BE2C (cell line): ENCODE measurements at places on chromosomes 12 and 14.

GRCh38 chr12:16155938-16156337, 121.5 kb downstream of the SLC15A5 start:
- DNase-seq = no peak

GRCh38 chr14:101761032-101761880, at the start of gene PPP2R5C:
Gene PPP2R5C, plus strand, starts transcription at chr14:101761709. Its CDS starts 185 bp downstream, at chr14:101761894.
- peak; percentile 96 for DNase-seq

DNA sequence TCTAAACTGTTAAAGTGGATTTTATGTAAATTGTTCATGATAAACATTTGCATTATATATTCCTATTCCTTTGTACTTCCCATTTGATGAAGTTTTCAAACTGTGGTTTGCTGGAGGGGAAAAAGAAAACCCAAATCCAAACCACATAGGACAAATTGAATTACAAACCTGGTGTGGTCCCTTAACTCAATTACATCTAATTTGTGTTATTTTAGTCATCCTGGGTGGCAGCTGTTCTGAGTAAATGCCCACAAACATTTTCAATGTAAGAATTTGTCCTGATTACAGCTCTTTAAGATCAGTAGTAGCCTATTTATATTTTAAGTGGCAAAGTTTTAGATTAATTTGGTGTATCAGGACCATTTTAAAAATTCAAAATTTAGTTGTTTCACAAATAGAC, 153.9 kb downstream of the RAD51B start:
- no peak for DNase-seq

DNA sequence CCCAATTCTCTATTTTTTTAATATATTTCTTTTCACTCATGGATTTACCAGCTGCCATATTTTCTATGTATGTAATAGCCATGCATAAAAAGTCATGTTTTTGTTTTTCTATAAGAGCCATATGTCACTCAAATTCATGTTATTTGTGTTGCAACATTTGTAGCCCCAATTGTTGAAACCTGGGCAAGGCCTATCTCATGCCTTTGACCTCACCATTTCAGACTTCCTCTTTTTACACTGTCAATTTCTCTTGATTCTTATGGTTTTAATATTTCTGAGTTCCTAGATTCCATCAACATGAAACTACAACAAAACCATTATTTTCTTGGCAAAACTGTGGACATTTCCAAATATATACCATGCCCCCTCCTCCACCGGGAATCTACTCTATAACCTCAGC, 647.5 kb downstream of the C12orf50 start:
- no peak for DNase-seq

DNA sequence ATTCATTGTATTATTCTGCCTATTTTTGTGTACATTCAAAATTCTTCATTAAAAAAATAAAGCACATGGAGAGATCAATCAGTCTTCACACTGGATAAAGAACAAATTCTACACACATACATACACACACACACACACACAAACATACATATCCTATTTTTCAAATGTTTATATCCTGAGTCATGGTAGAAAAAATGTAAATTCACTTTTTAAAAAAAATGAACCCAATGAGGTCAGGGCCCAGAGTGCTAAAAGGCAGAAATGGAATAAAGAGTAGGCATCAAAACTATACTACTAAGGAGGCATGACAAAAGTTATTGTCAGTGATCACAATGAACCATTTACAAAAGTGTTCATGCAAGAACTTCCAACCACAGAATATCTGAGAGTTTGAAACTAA, 17.3 kb downstream of the GALC start:
- DNase-seq = no peak

- no peak for DNase-seq
Measured at GRCh38 chr12:109291117-109291516, 18.0 kb downstream of the FOXN4 start.

DNA sequence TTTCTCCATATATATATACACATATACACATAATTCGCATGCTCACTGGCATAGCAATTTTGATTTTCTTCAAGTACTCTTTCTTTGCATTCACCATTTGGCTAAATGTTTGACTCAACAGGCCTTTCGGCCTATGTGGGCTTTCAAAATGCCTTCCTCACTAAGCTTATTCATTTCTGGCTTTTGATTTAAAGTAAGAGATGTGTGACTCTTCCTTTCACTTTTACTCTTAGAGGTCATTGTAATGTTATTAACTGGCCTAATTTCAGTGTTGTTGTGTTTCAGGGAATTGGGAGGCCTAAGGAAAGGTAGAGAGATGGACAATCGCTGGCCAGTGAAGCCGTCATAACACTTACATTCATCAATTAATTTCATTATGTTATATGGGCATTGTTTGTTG, 14.5 kb upstream of the KLRD1 start:
- DNase-seq = no peak

DNA sequence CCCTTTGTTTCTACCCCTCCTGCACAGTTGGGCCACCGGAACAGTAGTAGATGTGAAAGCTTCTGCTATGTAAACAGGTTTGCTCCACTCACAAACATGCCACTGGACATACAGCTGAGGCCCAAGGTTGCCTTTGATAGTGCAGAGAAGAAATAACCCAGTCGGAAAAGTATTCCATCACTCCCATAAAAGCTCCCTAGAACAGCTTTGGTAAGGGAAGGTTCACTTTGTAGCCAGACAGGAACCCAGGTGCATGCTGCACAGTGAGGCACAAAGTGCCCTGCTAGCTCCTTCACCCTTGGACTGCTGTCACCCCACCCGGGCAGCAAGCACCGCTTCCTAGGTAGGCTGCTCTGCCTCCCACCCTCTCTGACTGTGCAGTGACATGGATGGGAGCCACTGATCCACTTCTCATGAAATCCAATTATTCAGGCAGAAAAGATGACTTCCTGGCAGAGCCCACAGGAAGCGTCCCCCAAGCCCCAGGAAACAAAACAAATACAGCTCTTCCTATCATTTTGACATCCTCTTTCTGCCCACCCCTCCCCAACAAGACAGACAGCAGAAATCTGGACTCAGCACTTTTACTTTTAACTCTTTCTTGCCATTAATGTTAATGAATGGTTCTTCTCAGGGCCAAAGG, 100.2 kb downstream of the SRGAP1 start:
- DNase-seq = peak; percentile 40

GRCh38 chr12:1474574-1475153, 119.7 kb downstream of the FBXL14 start:
- no peak for DNase-seq

GRCh38 chr14:104724407-104724980, 465 bp downstream of the ADSS1 start:
- DNase-seq = no peak

- no peak for DNase-seq
Measured at GRCh38 chr14:74511966-74512830, 18.6 kb downstream of the ISCA2 start.

DNA sequence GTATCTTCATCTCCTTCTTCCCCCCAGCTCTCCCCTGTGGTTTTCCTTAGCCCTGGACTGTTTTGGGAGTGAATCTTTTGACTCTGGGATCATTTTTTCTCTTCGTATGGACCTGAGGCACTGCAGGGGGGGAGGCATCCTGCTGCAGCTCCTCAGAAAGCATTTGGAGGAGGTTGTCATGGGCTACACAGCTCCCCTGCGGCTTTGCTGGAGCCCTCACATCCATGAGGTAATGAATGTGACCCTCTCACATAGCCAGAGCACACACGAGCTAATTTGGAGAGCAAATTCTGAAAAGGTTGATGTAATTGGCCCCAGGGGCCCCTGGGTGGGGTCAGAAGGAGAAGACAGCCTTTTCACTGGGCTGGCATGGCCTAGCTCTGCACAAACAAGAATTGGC, 110.9 kb downstream of the PAH start:
- no peak for DNase-seq

GRCh38 chr14:101097109-101097793, 193.7 kb upstream of the RTL1 start:
- DNase-seq = no peak

DNA sequence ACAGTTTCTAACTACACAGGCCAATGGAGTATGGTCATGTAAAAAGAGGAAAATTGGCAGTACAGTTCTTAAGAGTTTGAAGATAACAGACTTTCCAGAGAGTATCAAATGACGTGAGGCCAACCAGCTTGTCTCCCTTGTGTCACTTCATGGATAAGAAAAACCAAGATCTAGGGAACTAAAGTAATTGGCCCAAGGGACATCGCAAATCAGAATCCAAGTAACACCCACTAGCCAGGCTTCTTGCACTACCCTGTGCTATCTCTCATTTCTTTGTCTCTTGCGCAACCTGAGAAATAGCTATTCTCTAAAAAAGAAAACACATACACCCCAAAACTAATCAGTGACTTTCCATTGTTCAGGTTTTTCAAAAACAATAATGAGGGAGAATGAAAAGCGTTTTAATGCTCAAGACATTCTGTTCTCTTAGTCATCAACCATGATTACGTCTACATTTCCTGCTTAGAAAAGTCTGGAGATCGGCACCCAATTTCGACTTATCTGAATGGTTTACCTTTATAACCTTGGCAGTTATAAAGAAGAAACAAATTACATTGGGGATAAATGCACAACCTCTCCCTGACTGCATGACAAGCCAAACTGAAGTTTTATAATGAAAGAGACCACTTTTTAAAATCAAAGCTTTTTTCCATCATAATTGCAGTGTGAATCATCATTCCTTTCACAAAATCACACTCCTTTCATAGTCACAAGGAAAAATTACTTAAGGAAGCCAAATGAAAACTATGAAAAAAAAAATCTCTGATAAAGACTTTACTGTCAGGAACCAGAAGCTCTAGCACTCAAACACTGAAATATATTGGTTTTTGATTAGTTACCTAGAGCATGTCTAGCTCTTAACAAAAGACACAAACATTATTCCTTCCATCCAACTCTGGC, 42.1 kb downstream of the TMTC1 start:
- DNase-seq = no peak

DNA sequence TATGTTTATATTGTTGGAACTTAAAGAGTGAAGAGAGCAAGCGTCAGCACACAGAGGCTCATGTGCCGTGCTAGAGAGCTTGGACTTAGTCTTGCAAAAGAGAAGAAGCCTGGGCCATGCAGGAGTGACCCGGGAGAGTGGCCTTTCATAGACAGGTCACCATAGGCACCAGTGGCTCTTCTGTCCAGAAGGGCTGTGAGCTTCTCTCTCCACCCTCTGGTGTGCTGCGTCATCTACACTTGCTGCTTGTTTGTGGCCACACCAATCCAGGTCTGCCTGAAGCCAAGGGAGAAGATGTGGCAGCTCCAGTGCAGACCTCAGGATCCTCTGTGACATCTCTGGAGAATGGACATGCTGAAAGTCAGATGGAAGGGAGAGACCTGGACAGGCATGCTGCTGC, 74.4 kb downstream of the NTF3 start:
- DNase-seq = no peak

GRCh38 chr12:13173012-13173932, 23.3 kb upstream of the EMP1 start:
- DNase-seq = no peak

DNA sequence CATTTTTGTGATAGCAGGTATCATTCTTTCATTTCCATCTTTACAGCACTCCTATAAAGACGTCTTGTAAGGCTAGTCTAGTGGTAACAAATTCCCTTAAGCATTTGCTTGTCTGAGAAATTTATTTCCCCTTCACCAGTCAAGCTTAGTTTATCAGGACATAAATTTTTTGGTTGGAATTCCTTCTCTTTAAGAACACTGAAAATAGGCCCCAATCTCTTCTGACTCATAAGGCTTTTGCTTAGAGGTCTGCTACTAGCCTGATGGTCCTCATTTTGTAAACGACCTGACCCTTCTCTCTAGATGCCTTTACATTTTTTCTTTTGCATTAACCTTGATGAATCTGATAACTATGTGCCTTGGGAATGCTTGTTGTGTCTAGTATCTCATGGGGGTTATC, 20.3 kb downstream of the OLR1 start:
- no peak for DNase-seq

DNA sequence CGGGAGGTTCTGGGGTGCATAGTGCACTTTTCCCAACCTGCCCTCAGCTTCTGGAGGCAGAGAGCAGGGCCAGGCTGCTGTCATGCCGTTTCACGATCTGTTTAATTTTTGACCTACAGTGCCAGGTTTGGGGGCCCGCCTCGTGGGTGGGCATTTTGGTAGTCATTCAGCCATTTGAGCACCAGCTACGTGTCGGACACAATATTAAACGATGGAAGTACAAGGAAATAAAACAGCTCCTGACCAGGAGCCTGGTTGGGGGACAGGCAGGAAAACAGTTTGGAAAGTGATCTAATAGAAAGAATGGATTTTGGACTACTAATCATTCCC, 708 bp downstream of the FNTB start:
- no peak for DNase-seq

DNA sequence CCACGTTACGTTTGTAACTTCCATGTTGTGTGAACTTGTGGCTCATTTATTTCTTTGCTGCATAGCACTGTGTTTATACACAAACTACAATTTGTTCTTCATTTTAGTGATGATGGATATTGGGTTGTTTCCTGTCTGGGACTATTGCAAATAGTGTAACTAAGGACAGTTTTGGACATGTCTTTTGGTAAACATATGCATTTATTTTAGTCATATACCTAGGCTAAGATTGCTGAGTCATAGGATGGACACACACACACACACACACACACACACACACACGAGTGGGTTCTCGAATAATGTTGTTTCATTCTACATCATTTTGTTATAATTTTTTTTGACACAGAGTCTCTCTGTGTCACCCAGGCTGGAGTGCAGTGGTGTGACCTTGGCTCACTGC, 123.5 kb upstream of the CAND1 start:
- no peak for DNase-seq

GRCh38 chr14:65186951-65187350, 84.6 kb upstream of the MAX start:
- no peak for DNase-seq

DNA sequence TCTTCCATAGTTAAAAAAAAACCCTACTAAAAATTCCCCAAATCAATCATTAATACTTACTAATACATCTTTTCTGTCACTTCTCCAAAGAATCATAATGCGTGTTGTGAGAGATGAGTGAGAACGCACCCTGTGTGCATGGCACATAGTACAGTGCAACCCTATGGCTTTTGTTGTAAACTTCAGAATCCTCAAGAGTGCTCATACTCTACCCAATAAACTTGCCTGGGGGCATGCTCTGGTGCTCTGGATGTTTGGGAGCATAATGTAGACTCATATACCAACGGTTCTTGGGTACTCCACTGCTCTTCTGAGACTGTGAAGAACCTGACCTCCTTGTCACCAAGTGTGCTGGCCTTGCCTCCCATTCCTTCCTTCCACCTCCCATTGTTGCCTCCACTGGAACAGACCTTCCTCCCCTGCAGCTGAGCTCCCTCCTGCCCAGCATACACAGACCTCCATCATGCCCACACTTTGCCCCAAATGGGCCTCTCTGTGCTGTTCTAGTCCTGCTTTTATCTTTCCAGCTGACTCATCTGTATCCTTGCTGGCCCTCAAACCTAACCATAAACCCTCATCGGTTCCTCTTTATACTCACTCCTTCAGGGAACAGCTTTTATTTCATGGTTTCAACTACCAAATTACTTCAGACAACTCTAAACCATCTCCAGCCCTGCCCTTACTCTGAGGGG, 8.9 kb downstream of the DCP1B start:
- no peak for DNase-seq

- DNase-seq = no peak
Measured at GRCh38 chr12:78534311-78534710, 330.3 kb upstream of the SYT1 start.

GRCh38 chr12:46692606-46693005, 133.2 kb downstream of the SLC38A4 start:
- DNase-seq = no peak

GRCh38 chr12:124673801-124674617, 106.6 kb upstream of the NCOR2 start:
- DNase-seq = peak; percentile 83
